Activated CD8-positive, alpha-beta T cell treated with anti-CD3 and anti-CD28 coated beads for 36 hours (primary cell): ENCODE measurements at places on chromosomes 7 and 10. TPM values are rescaled to one million over a fixed set of nuclear protein-coding genes. Genes with fewer than 3 reads are reported as not detected.

The MALRD1 gene
- total RNA-seq, result 0.41 TPM

The ASB10 gene
- not detected for total RNA-seq

The MAT1A gene
- total RNA-seq, result not detected

The STEAP1 gene
- 0.51 TPM for total RNA-seq

The GRM3 gene
- not detected for total RNA-seq

The POU6F2 gene
- total RNA-seq, result not detected

The LIPF gene
- not detected for total RNA-seq

The CDH23 gene
- total RNA-seq, result 2.4 TPM

The C7orf57 gene
- 0.74 TPM for total RNA-seq

The FFAR4 gene
- total RNA-seq, result not detected

The CPA4 gene
- not detected for total RNA-seq

The DLD gene
- 99.8 TPM for total RNA-seq

The SPDYE11 gene
- total RNA-seq, result not detected

The ZNF786 gene
- total RNA-seq, result 4.0 TPM

The MMP21 gene
- not detected for total RNA-seq

The HMX2 gene
- total RNA-seq, result 0.43 TPM

The RBM20 gene
- 0.72 TPM for total RNA-seq

The ALOX5 gene
- total RNA-seq, result 0.60 TPM

The NPTX2 gene
- total RNA-seq, result not detected

The GGCT gene
- total RNA-seq, result 78.6 TPM

The EPDR1 gene
- 3.4 TPM for total RNA-seq

The CUZD1 gene
- total RNA-seq, result 1.5 TPM

The ARHGEF35 gene
- 2.8 TPM for total RNA-seq

The SYT15 gene
- total RNA-seq, result 0.98 TPM

The SAP25 gene
- 9.9 TPM for total RNA-seq

The OIT3 gene
- not detected for total RNA-seq

The BCL7B gene
- total RNA-seq, result 42.9 TPM

The ZPBP gene
- not detected for total RNA-seq

The CAMK2G gene
- total RNA-seq, result 17.8 TPM

The AP5Z1 gene
- total RNA-seq, result 21.3 TPM

The CTAGE4 gene
- 0.87 TPM for total RNA-seq

The VPS50 gene
- total RNA-seq, result 15.5 TPM

The PAPSS2 gene
- total RNA-seq, result 0.14 TPM

The HYAL4 gene
- not detected for total RNA-seq

The ENO4 gene
- not detected for total RNA-seq

The MYO3A gene
- total RNA-seq, result not detected
